Upper lobe of right lung (tissue), 1 donor: ENCODE measurements at places on chromosomes 4 and X. TPM values are rescaled to one million over a fixed set of nuclear protein-coding genes. Genes with fewer than 3 reads are reported as not detected.
A peak's percentile ranks its signal among the peaks of the same experiment; 100 is the strongest.

The MAGEB2 gene
- not detected for total RNA-seq

GRCh38 chr4:60088807-60089486, 1111.2 kb upstream of the ADGRL3 start:
- H3K27me3 ChIP-seq = no peaks in the 10 kb centered on the region
- H3K4me1 ChIP-seq = no peaks in the 10 kb centered on the region
- DNase-seq = no peak
- H3K27ac ChIP-seq = no peak overlapping the region

The MAGEA10 gene
- not detected for total RNA-seq

DNA sequence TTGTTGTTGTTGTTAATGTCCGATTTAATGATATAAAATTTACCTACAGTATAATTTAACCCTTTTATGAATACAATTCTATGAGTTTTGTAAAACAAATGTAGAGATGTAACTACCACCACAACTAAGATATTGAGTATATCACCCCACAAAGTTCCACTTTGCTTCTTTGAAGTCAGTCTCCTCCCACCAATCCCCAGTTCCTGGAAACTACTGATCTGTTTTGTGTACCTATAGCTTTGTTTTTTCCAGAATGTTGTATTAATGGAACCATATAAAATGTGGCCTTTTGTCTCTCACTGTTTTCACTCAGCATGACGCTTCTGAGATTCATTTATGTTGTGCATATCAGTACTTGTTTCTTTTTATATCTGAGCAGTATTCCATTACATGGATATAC, 52.3 kb upstream of the FAM9C start:
- H3K4me3 ChIP-seq = no peak overlapping the region
- peaks cover 24% of the 10 kb centered on the region for H3K4me1 ChIP-seq
- no peaks in the 10 kb centered on the region for H3K27me3 ChIP-seq

The CENPVL1 gene
- not detected for total RNA-seq

The FAM241A gene
- total RNA-seq = 6.3 TPM

GRCh38 chr4:40749717-40750460, at the start of gene NSUN7:
Gene NSUN7 (plus strand): TSS chr4:40749955. CDS start chr4:40750694, 739 bp downstream.
- peak within 1 kb of the TSS; percentile 70 for H3K27ac ChIP-seq
- DNase-seq = peak; percentile 94
- peaks cover 4% of the 10 kb centered on the region for H3K27me3 ChIP-seq

The EPHA5 gene
- total RNA-seq = 0.20 TPM

DNA sequence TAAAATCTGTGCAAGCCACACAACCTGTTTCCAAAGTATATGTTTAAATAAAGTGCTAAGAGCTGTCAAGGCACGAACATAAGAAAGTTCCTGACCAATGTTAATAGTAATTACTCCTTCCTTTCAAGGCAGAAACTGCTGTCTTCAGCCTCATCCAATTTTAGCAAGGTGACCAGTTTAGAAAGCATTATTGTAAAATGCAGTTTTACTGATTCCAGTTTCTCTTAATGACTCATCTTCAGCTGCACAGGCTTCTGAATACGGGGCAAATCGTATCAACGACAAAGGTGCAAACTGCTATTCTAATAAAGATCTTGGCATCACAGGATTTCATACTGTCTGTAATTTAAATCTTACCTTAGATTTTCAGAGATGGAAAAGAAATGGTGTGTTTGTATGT, 87.5 kb downstream of the PPP3CA start:
- H3K4me1 ChIP-seq = peaks cover 21% of the 10 kb centered on the region
- H3K36me3 ChIP-seq = no peaks in the 10 kb centered on the region
- H3K4me3 ChIP-seq = no peak overlapping the region
- H3K27me3 ChIP-seq = no peaks in the 10 kb centered on the region

The EXOC1L gene
- total RNA-seq = not detected

- H3K4me3 ChIP-seq = no peak overlapping the region
- H3K36me3 ChIP-seq = no peaks in the 10 kb centered on the region
- H3K27me3 ChIP-seq = peaks cover 37% of the 10 kb centered on the region
- DNase-seq = no peak
- no peak overlapping the region for H3K27ac ChIP-seq
Measured at GRCh38 chrX:2584251-2585157, 83.7 kb upstream of the DHRSX start.

GRCh38 chr4:40055511-40055862, 1.2 kb upstream of the N4BP2 start:
- peaks cover 18% of the 10 kb centered on the region for H3K4me1 ChIP-seq
- no peak for DNase-seq
- H3K27me3 ChIP-seq = no peaks in the 10 kb centered on the region
- no peaks in the 10 kb centered on the region for H3K36me3 ChIP-seq
- peak overlapping the region; percentile 100 for H3K27ac ChIP-seq
- H3K4me3 ChIP-seq = peak overlapping the region; percentile 85

The S100G gene
- not detected for total RNA-seq

DNA sequence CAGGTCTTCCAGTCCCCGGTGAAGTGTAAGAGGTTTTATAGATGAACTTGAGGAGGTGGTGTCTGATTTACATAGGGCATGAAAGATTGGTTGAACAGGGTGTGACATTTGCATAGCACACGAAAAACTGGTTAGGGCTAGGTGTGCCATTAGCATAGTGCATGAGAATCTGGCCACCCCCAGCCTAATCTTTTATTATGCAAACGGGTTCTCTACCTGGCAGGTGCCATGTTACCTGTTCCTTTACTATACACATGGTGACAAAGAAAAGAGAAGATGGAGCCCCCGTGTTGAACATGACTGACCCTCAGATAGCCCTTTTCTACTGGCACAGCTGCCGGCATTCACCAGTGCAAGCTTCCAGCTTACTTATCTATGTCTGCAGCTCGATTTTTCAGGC, 71.0 kb downstream of the UCHL1 start:
- no peaks in the 10 kb centered on the region for H3K4me1 ChIP-seq
- H3K27ac ChIP-seq = no peak overlapping the region
- H3K4me3 ChIP-seq = no peak overlapping the region

The MAGEB10 gene
- not detected for total RNA-seq

The GAGE12E gene
- not detected for total RNA-seq

The FMR1 gene
- total RNA-seq = 51.2 TPM
